ENCODE measurements at places on chromosomes 5 and 9. TPM values are rescaled to one million over a fixed set of nuclear protein-coding genes. Genes with fewer than 3 reads are reported as not detected.

OMD gene
- total RNA-seq, result 8.5 TPM

DNA sequence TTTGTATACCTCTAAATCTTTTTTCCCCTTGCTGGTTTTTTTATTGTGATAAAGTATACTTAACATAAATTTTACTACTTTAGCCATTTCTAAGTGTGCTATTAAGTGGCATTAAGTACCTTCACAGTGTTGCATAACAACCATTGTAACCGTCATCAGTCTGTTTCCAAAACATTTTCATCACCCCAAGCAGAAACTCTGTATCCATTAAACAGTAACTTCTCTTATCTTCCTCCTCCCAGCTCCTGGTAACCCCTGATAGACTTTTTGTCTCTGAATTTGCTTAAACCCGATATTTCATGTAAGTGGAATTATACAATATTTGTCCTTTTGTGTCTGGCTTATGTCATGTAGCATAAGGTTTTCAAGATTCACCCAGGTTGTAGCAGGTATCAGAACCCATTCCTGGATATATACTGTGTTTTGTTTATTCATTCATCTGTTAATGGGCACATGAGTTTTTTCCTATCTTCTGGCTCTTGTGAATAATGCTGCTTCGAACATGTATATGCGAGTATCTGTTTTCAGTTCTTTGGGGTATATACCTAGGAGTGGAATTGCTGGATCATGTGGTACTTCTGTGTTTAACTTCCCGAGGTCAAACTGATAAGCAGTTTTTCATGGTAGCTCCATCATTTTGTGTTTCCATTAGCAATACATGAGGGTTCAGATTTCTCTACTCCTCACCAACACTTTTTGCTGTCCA is 66.4 kb downstream of the EHMT1 start:
- no peaks in the 10 kb centered on the region for H3K36me3 ChIP-seq
- H3K27ac ChIP-seq, result no peak overlapping the region
- H3K27me3 ChIP-seq, result no peaks in the 10 kb centered on the region
- peaks cover 44% of the 10 kb centered on the region for H3K4me1 ChIP-seq
- H3K4me3 ChIP-seq, result no peak overlapping the region
- no peak for DNase-seq

DNA sequence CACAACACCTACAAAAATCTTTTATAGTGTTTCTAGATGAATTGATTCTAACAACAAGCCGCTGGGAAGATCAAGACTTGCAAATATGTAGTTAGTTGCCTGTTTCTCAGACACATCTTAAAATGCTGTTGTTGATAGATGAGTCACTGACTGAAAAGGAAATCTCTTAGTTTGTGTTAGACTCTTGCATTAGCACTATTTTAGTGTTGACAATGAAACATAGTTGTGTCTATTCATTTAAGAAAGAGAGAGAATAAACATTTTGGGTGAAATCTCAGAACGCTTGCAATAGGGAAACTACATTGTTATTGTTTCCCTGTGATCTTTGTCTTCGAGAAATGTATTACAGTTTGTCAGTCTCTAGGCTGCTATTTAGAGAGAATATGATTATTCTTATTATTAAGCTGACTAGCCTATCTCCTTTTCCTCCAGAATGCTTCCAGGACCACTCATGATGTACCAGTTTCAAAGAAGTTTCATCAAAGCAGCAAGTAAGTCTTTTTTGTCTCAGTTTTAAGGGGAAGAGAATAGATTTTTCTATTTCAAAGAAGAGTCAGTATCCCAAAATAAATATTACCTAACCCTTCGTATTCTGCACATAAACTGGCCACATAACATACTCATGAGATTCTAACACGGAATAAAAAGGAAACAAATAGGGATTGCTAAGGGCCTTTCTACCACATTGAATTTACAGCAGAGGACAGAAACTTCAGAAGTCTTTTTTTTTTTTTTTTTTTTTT is 285.6 kb downstream of the ARHGAP26 start:
- peaks cover 38% of the 10 kb centered on the region for H3K36me3 ChIP-seq
- H3K4me3 ChIP-seq, result no peak overlapping the region
- peaks cover 44% of the 10 kb centered on the region for H3K4me1 ChIP-seq
- no peaks in the 10 kb centered on the region for H3K27me3 ChIP-seq
- no peak for DNase-seq

DNA sequence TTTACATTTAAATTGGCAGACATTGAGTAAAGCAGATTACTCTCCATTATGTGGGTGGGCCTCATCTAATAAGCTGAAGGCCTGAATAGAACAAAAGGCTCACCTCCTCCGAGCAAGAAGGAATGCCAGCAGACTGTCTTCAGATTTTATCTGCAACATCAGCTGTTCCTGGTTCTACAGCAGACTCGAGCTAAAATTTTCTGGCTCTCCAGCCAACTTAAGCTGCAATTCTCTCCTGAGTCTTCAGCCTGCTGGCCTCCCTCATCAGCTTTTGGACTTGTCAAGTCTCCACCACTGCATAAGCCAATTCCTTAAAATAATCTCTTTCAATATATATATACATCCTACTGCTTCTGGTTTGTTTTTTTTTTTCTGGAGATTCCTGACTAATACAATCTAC is 12.5 kb downstream of the TRPM3 start:
- no peaks in the 10 kb centered on the region for H3K36me3 ChIP-seq
- H3K27ac ChIP-seq, result no peak overlapping the region
- no peaks in the 10 kb centered on the region for H3K4me1 ChIP-seq
- H3K27me3 ChIP-seq, result no peaks in the 10 kb centered on the region

- H3K36me3 ChIP-seq, result no peaks in the 10 kb centered on the region
- H3K27ac ChIP-seq, result no peak overlapping the region
- no peak overlapping the region for H3K4me3 ChIP-seq
- H3K4me1 ChIP-seq, result no peaks in the 10 kb centered on the region
Observed at GRCh38 chr5:17075236-17075635, 139.1 kb upstream of the MYO10 start.

SLC45A2 gene
- not detected for total RNA-seq

DNA sequence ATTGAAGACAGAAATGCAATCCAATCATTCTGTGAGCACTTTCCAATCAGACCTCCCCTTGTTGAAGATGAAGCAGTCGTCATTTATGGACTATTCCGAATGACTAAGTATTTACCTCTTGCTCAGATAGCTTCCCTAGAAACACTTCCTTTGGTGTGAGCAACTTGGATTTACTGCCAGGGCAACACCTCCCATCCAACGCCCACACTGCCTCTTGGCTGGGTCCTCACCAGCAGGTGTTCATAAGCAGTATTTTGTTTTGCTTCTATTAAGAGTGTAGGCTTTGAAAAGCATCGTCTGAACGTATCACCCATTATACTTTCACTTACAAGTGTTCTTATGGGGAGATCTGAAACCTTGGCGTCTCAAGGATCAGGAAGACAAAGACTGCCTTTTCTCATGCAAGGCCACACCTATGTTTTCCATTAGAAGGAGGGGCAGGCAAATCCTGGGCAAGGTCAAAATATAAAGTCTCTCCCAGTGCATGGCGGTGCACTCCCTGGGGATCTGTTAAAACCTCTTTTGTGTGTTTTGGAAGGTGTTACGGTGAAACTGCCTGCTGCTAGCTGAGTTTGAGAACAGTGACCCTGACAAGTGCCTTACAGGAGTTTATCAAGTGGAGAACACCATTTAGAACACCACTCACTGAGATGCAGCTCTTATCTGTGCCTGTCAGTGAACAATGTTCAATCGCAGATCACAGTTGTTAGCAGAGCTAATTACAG is 10.6 kb upstream of the MARCHF3 start:
- no peak overlapping the region for H3K4me3 ChIP-seq
- no peak for DNase-seq
- H3K36me3 ChIP-seq, result no peaks in the 10 kb centered on the region
- no peaks in the 10 kb centered on the region for H3K27me3 ChIP-seq

- H3K4me3 ChIP-seq, result no peak overlapping the region
- no peaks in the 10 kb centered on the region for H3K36me3 ChIP-seq
- DNase-seq, result no peak
- H3K27me3 ChIP-seq, result no peaks in the 10 kb centered on the region
- no peak overlapping the region for H3K27ac ChIP-seq
- no peaks in the 10 kb centered on the region for H3K4me1 ChIP-seq
Observed at GRCh38 chr9:10236161-10236560, 376.6 kb downstream of the PTPRD start.

DNA sequence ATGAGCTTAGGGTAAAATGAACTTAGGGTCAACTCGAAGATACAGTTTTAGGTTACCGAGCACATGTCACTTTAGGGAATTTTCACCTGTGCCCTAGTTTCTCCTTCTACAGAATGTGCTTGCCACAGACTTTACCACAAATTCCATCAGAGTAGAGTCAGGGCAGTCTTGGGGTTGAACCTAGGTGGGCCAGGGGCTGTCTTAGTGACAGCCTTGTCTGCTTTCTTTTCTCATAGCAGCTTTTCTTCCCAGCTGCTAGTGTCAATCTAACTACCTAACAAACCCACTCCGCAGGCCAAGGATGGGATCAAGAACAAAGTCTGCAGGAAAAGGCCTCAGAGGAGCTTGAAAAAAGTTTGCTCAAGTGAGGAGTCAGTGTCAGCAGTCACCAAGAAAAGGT is 458.1 kb upstream of the CDH18 start:
- no peaks in the 10 kb centered on the region for H3K27me3 ChIP-seq
- no peak for DNase-seq
- no peak overlapping the region for H3K27ac ChIP-seq
- H3K36me3 ChIP-seq, result no peaks in the 10 kb centered on the region

PCDHB6 gene
- total RNA-seq, result 1.0 TPM

LRRTM2 gene
- 0.38 TPM for total RNA-seq

- no peak overlapping the region for H3K27ac ChIP-seq
- no peaks in the 10 kb centered on the region for H3K27me3 ChIP-seq
- H3K4me3 ChIP-seq, result no peak overlapping the region
- no peaks in the 10 kb centered on the region for H3K4me1 ChIP-seq
- no peaks in the 10 kb centered on the region for H3K36me3 ChIP-seq
Observed at GRCh38 chr9:125049212-125050049, 93.9 kb downstream of the SCAI start.

DNA sequence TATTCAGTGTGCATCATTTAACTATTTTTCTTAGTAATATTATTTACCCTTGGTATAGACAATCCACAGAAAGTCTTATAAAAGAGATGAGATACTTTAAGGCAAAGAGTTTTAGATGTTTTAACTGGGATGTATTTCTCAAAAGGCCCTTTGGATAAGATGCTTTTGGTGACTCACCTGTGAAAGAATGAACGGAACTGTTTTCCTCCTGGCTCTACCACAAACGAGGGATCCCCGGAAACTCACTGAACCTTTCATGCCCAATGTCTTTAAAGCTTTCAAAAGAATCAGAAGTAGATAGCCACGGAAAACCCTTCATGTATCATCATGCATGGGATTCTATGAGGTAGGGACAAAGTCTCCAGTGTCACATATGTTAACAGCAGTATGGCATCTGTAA is 1.6 kb downstream of the ZNF782 start:
- no peak overlapping the region for H3K4me3 ChIP-seq
- no peak overlapping the region for H3K27ac ChIP-seq
- no peak for DNase-seq
- H3K36me3 ChIP-seq, result no peaks in the 10 kb centered on the region
- peaks cover 16% of the 10 kb centered on the region for H3K27me3 ChIP-seq

DNA sequence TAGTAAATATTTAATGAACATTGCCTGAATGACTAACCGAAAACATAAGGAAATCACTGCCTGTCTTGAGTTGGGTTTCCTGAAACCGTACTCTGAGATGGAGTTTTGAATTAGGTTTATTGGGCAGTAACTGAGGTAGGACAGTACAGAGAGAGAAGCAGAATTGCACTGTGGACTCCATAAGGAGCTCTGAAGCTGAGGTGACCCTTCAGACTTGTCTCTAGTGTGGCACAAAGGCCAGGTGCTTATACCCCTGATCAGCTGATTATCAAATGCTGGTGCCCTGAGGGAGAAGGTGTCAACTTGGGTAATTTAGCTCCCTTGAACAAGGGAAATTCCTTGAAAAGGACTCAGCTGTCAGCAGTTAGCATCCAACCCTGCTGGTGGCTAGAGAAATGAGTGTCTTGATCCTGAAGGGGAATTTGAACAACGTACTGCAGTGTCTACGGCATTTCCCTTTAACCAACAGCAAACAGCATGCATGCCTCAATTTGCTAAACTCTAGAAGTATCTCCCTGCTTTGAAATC is 135.0 kb upstream of the SMARCA2 start:
- no peak overlapping the region for H3K4me3 ChIP-seq
- H3K27ac ChIP-seq, result no peak overlapping the region
- DNase-seq, result no peak
- H3K36me3 ChIP-seq, result no peaks in the 10 kb centered on the region

PRR16 gene
- 8.7 TPM for total RNA-seq

DNA sequence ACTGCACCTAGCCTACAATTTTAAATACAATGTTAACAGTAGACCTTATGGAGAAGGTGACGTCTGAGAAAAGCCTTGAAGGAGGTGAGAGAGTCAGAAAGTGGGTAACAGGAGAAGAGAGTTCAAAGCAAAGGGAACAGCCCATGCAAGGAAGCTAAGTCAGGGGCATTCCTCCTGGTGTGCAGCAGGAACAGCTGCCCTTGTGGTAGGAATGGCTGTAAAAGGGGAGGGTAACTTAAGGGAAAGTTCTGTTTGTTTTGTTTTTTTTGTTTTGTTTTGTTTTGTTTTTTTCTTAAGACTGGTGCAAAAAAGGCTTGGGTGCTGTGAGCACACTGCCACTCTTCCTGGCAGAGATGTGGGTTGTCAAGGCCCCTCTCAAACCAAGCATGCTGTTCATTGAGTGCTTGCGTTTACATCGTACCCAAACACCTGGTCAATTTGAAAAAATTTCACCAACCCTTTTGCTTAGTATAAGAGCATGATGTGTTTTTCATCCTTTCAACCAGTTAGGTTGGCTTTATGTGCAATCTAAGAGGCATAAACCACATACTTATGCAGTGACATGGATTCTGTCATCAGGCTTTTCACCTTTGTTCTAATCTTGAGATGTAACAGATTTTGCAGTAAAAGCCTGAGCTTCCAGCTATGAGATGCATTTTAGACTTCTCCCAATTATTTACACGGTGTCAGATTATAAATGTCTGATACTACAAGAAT is 279.7 kb downstream of the GLIS3 start:
- no peaks in the 10 kb centered on the region for H3K4me1 ChIP-seq
- H3K36me3 ChIP-seq, result no peaks in the 10 kb centered on the region
- H3K27me3 ChIP-seq, result no peaks in the 10 kb centered on the region

DNA sequence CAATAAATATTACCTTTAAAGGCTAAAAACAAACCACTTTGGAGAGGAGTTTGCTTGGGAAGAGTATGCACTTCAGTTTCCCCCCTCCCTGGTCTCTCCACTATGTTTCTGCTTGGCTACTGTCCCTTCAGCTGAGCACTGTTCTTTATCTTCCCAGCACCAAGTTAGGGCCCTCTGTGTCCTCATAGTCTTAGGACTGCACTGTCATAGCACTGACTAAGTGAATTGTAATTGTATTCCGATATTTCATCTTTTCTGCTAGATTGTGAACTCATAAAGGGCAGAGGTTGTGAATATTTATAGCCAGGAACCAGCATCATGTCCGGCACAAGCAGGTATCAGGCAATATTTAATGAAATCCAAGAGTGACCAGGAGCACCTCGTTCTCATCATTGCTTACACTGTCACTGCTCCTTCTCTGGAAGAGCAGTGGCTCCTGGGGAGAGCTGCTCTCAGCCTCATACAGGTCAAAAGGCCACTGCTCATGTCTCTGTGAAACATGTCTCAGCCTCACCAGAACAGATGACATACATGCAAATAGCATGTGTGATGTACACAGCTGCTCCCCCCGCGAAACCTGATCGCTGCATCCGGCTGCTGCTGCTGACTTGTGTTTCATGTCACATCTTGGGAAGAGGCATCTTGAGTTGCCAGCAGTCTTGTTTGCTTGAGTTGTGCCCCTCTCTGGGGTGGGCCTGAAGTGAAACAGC is 279.7 kb upstream of the MSX2 start:
- no peak for DNase-seq
- H3K4me1 ChIP-seq, result no peaks in the 10 kb centered on the region
- H3K4me3 ChIP-seq, result no peak overlapping the region
- no peak overlapping the region for H3K27ac ChIP-seq

CSF2 gene
- total RNA-seq, result 5.1 TPM

ANKDD1B gene
- total RNA-seq, result 3.0 TPM
